ENCODE measurements at places on chromosomes 2 and 18.

DNA sequence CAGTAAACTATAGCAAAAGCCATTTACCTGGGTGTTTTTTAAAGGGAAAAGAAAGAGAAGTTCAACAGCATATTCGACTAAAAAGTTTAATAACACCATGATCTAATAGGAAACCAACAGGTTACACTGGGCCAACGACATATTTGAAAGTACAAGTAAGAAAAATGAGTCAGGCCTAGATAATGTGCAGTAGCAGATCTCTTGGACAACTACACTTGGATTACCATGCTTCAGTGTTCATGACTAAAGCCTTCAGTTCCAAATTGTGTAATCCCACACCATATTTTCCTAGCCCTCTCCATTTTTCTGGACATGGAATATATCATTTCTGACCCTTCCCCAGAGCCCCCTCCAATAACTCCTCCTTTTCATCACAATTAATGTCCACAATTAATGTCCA, 39.1 kb upstream of the FIGN start:
- DNase-seq = peak; percentile 91

- DNase-seq = no peak
These were observed 115.2 kb downstream of the ROCK1 start for GRCh38 chr18:20996418-20996817.

DNA sequence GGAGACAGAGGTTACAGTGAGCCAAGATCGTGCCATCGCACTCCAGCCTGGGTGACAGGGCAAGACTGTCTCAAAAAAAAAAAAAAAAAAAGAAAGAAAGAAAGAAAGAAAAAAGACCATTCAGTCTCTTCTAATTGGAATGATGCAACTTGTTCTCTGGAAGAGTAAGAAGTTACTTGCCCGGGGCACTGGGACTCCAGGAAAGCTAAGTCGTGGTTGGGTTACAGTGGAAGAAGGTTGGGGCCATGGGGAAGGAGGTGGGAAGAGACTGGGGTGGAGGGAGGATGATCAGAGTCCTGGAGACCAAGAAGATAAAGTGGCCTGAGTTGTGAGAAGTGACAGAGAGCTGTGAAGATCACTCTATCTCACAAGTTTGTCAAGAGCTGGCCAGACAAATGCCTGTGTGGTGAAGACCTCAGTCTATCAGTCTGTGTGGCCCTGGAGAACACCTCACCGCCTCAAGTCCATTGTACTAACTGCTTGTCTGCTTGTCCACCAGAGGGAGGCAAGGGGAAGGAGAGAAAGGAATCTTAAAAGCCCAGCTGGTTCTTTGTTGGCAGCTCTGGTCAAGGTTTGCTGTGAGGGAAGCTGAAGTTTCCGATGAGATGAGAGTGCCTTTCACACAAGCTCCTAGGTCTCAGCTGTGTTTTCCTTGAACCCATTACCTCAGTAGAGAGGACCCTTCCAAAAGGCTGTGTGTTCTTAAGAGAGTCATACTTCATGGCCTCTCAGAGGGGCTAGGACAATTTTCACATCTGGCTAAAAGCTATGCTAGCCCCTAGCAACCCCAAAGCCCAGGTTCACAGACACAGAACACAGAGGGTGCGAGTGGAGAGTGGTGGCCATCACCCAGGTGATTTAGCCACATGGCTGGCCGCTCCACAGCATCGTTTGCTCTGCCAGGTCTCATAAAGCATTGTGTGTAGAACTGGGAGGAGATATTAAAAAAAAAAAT, 72.0 kb upstream of the TMEM178A start:
- peak; percentile 90 for DNase-seq

DNA sequence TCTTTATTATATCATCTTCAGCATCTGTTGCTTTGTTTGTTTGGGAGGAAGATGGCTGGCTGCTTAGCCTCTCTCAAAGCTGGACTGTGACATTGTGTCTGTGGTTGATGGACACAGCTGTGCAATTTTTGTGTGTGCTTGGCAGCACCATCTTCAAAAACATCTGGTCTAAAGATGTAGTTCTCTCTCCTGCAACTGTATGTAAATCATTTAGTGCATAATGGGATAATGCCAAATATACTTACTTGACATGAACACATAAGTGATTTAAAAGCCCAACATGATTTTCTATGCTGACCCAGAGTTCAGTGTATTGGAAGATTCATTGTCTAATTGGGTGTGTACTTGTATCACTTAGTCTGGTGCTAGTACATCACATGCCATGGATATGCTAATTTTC, 112.2 kb downstream of the MAP4K4 start:
- DNase-seq = no peak

GRCh38 chr18:57404345-57404744, 30.8 kb upstream of the ONECUT2 start:
- DNase-seq = no peak

GRCh38 chr2:98385050-98385699, 38.9 kb downstream of the CNGA3 start:
- DNase-seq = peak; percentile 67

DNA sequence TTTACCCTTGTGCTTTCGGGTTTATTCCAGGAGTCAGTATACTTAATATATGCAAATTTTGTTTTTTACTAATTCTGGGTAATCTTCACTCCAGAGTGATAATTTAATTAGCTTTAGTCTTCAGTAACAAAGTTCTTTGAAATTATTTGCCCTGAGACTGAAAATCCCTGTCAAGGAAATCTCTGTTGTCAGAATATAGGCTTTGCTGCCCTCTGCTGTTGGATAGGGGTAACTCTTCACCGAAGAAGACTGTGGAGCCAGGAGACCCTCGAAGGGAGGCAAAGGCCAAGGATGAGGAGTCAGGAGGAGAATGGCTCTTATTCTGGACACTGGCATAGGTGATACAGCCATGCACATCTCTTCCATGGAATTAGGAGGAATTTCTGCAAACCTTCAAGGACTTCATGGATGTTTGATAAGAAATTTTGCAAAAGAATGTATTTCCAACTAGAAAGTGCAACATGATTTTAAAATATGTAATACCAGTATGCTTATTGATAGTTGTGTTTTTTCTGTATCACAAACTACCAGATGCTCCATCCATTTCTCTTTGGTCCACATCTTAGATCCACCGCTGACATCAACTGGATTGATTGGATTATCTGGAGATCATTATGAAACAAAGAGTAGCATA, 182.3 kb downstream of the RDH14 start:
- DNase-seq = peak; percentile 43

- DNase-seq = peak; percentile 12
These were observed 946.0 kb upstream of the CHAC2 start for GRCh38 chr2:52821631-52822030.

DNA sequence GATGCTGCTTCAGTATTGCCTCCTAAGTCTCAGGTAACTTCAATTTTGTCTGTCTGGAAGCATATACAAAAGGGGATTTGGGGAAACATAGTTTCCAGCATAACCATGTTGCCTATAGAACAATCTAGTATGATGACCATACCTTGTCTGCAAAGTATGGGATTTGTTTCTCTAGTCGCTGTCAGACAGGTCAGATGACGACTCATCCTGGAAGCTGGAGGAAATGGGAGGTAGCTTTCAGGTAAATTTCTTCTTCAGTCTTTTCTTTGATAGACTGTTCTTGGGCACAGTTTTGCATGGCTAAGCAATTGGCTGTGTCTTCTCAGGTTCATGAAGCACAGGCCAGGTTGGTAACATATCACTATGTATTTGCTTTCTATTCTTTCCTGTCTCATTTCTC, 2.8 kb upstream of the OSBPL6 start:
- DNase-seq = no peak

- DNase-seq = peak; percentile 64
These were observed 518.6 kb upstream of the FSIP2 start for GRCh38 chr2:185219981-185220380.

GRCh38 chr2:152546230-152546837, 170.9 kb downstream of the PRPF40A start:
- no peak for DNase-seq

GRCh38 chr18:27599202-27599829, 414.2 kb upstream of the CHST9 start:
- peak; percentile 45 for DNase-seq

- no peak for DNase-seq
These were observed 136.6 kb upstream of the ASB18 start for GRCh38 chr2:236400594-236401360.

DNA sequence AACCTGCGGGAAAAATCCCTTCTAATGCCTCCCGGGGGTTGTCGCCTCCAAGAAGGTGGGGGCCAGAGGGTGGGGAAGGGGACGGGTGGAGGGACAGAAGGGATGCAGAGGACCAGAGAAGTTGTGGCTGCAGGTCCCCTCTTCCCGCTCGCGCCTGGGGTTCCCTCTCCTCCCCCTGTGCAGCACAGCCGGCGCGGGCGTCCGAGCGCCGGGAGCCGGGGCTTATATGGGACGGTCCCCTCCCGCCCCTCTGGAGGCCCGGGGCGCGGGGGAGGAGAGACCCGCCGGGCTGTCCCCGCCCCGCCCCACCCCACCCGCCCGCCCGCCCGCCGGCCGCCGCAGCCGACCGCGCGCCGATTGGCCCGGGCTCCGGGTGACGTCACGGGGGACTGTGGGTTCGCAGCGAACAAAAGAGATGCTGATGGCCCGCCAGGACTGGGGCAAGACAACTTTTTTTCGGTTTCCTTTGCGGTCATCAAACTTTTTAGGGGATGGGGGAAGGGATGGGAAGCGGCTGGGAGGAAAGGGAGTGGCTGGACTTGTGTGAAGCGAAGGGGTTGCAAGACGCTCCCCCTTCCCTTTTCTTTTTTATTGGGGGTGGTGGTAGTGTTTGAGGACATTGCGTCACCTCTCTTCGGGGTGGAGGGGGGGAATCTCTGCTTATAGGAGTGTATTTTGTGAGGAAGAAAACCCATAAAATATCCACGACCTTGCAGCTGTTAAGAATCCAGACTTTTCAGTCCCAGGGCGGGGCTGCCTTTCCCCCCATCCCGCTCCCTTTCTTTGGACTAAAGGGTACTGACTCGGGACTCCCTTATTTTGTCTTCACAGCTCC, at the start of gene FN1:
TSS of gene FN1 (minus strand) at position 199 of the 835 bp plus-strand sequence. CDS start 266 bp downstream, outside the sequence.
- DNase-seq = peak; percentile 93

DNA sequence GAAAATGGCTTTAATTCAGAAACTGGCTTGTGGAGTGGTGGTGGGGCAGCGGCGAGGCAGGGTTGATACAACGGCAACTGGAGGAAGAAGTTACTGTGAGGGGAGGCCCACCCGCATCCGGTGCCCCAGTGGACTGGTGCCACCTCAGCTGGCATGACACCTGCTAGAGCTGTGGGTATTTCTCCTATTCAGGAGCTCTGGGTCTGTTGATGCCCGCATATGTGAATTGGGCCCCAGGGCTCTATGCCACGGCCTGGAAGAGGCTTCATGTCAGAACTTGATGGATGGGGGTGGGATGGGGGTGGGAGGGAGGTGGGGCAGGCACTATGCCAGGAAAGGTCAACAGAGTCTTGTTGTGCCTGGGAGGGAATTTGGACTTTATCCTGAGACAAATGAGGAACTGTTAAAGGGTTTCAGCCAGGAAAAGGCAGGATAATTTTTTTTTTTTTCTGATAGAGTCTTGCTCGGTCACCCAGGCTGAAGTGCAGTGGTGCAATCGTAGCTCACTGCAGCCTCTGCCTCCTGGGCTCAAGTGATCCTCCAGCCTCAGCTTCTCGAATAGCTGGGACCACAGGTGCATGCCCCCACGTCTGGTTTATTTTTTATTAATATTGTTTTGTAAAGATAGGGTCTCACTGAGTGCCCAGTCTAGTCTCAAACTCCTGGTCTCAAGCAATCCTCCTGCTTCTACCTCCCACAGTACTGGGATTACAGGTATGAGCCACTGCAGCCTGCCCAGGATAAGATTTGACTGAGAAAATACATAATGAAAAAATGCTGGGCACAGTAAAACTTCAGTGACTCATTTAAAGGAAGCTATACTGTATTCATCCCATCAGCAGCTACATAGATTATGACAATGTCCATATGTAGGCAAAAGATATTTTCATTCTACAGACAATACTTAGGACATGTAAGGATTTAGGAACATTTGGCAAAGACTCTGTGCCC, 52.6 kb downstream of the SH2D6 start:
- DNase-seq = peak; percentile 32

DNA sequence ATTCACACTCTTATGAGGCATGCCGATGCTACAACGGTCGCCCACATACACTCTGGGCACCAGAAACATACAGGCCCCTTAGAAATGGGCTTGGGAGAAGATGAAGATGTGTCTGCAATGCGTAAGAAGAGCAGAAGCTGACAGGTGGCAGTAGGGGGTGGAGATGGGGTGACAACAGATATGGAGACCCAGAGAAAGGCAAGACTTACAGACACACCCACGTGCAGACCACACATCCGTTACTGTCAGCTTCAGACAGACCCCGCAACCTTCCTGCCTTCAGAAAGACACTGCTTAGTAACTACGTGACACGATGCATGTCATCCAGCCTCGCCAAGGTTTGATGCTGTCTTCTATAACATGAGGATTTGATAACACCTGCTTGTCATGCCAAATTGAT, 89.5 kb downstream of the ZFP36L2 start:
- no peak for DNase-seq

- no peak for DNase-seq
These were observed 200.8 kb upstream of the SIX3 start for GRCh38 chr2:44740678-44741077.

- DNase-seq = no peak
These were observed 235.9 kb downstream of the DSEL start for GRCh38 chr18:67280486-67281242.

- DNase-seq = no peak
These were observed 631.5 kb upstream of the KLHL29 start for GRCh38 chr2:22753476-22753875.

- peak; percentile 30 for DNase-seq
These were observed 53.9 kb downstream of the DYNC1I2 start for GRCh38 chr2:171741189-171741588.

GRCh38 chr2:241812730-241813643, 4.0 kb downstream of the NEU4 start:
- DNase-seq = no peak

GRCh38 chr2:237743561-237744269, 54.9 kb upstream of the RBM44 start:
- DNase-seq = peak; percentile 38

DNA sequence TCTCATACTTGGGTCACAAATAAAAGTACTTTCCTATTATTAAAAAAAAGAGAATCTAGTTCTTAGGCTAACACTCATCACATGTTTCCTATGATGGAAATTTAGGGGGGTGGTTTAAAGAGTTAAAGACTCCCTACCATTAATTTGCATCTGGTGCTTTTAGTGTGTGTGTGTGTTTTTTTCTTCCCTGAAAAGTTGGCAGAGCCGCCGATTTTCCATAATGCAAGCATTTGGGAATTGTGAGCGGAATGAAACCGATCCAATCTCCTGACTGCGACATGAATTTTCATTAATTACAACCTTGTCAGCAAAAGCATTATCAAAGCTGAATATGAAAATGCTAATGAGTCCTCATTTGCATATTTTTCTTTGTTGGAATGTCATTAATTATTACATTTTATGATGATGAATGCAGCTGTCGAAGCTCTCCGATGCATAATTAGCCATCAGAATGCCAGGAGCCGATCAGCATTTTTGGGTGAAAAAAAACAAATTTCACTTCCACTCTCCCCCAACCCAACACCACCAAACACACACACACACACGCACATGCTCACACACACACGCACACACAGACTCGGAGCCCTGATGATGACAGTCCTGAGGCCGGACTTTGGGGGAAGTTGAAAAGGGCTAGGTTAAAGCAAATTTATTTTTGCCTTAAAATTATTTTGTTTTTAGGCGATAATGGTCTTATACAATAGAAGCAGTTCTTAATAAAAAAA, 165.4 kb downstream of the TCF4 start:
- DNase-seq = no peak
